ENCODE measurements at places on chromosomes 1 and 21.

- DNase-seq, result no peak
These were observed 51.2 kb downstream of the PLXNA2 start for GRCh38 chr1:208192995-208193394.

DNA sequence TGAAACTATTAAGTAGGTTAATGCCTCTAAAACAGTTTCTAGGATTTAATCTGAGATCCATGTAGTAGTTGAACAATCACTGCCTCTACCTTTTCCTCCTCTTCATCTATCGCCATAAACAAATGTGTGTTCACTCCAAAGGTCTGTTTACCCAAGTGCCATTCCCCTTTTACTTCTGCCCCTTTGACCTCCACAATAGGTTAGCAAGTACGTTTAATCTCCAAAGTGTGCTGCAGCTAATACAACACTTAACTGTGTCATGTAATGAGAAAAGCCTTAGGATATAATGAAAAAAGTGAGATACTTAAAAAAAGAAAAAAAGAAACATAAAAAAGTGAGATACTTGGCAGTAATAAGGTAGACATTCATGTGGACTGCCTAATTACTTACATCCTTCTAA, 28.2 kb downstream of the GPBP1L1 start:
- no peak for DNase-seq

DNA sequence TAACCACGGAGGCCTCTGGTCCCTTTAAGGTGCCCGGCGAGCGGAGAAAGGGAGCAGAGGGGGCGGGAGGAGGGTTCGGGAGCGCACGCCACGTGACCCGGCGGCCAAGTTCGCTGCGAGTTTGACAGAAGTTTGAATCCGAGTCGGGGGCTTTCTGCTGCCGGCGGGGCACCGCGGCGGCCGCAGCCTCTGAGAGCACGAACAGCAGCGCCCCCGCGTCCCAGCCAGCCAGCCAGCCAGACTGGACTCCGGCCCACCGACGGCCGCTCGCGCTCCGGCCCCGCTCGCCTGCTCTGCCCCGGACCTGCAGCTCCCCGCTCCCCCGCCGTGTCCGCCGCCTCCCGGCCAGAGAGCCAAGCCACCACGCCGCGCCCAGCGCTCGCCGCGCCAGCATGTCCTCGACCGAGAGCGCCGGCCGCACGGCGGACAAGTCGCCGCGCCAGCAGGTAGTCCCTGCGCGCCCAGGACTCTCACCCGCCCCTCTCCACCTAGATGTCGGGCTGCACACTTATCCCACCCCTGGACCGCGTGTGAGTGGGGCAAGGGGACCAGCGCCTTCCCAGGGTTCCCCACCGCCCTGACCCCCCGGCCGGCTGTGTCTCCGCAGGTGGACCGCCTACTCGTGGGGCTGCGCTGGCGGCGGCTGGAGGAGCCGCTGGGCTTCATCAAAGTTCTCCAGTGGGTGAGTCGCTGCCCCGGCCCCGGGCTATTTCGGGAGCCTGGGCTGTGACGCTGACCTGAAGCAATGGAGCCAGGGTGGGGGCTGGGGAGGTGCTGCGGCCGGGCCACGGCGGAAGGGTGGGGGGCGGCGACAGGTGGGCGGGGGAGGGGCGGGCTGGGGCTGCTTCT, at the start of gene SYPL2:
Gene SYPL2 (plus strand): TSS at position 95 of the 849 bp plus-strand sequence. CDS start 298 bp downstream, at position 393.
- DNase-seq, result no peak

DNA sequence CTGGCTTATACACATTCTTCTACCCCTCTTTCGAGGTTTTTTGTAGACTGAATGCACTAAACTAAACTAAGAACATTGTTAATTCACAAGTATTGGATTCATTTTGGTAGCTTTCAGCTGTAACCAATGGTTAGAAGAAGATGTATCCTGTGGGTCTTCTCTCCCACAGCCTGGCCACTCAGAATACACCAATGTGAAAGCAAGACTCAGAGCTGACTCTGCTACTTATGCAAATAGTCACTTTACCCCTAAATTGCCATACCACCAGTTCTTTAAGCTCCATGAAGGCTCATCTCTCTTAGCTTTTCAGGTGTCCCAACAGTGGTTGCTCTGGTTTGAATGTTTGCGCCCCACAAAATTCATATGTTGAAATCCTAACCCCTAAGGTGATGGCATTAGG, 60.1 kb downstream of the RGS13 start:
- DNase-seq, result no peak

DNA sequence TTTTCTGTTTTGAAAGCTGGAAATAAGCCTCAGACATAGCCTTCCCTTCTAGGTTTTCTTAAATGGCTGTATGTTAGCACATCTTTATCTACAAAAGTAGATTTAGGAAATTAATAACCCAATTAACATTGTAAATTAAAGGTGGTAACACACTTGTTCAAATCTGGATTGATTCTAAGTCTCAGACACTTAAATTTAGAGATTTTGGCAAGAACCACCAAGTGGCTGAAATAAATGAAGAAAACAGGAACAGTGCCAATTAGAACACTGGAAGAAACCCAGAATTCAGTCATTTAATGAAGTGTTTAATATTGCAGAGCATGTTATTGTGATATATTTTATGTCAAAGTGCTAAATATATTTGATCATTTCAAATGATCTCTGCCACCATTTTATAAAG, 628.2 kb downstream of the USP25 start:
- DNase-seq, result no peak

- DNase-seq, result no peak
These were observed 226.4 kb upstream of the DPYD start for GRCh38 chr1:98147280-98147679.

DNA sequence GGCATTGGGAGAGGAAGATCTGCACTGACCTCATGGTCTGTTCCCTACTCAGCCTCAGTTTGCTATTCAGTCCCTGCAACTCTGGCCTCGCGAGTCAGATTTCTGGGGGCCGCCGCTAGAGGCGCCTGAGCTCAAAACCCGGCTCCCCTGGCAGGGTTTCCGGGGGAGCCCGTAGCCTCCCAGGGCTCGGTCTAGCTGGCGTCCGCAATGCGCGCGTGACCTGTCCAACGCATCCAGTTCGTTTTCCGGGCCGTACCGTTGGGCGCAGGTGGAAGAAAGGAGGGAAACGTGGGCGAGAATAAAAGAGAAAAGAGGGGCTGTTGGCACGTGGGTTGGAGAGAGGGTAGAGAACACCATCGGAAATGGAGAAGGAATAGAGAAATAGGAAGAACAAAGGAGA, at the start of gene ADAM30:
Gene ADAM30 (minus strand): TSS at position 213 of the 400 bp plus-strand sequence. CDS start 179 bp downstream, at position 34.
- no peak for DNase-seq

DNA sequence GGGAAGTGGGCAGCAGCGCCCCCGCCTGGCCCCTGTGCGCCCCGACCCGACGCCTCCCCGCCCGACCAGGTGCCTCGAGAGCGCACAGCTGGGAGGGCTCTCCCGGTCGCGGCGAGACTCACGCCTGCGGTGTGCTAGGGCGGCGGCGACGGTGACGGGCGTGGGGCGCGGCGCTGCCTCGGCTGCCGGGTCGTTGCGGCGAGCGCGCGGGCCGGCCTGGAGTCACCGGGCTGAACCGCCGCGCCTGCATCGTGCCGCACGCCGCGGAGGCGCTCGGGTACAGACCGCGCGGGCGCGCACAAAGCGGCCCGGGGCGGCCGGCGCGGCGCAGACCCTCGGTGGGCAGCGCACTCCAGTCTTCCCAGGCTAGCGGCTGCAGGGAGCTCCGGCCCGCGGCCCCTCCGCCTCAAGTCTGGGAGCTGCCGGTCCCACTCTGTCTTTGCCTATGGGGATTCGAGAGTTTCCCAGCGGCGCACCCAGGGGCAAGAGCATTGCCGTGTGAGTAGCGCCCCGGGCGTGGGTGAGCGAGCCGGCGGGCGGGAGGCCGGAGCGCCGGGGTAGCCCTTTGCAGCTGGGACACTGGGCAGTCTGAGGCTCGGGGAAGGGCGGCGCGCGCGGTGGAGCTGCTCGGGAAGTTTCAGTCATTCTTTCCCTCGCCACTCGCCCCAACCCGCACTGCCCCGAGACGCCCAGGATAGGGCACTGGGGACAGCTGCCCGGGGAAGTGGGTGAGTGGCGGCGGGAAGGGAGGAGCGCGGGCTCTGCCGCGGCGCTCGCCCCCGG, at the start of gene SLC35F3:
Gene SLC35F3 (plus strand): TSS at position 44 of the 783 bp plus-strand sequence.
- no peak for DNase-seq

- no peak for DNase-seq
These were observed 45.3 kb upstream of the PLPPR4 start for GRCh38 chr1:99218999-99219398.

DNA sequence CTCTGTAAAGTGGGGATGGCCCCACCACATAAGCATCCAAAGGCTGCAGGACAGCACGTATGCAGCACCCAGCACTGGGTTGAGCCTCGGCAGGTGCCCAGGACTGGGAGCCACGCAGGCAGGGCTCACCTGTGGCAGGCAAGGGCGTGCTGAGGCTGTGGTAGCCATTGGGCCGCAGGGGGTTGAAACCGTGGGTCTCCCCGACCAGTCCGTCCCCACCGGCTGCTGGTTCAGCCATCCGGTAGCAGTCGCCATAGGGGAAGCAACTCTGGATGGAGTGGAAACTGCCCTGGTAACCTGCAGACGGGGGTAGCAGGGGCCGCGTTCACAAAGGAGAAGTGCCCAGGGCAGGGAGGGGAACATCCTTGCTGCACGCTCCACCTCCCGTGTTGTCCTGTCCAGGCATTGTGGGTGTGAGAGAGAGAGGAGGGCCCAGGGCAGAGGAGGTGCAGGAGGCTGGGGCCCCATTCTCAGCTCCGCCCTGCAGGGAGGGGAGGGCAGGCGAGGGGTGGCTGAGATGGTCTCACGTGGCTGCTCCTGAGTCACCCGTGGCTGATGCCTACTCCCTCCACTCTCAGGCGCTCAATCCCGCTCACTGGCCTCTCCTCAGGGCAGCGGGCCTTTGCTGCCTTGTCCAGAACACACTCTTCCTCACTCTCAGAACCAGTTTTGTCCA, 49.9 kb downstream of the DMRTB1 start:
- DNase-seq, result no peak

GRCh38 chr1:169048043-169048442, 58.4 kb upstream of the ATP1B1 start:
- no peak for DNase-seq

GRCh38 chr1:86517336-86517735, 29.5 kb upstream of the CLCA4 start:
- DNase-seq, result no peak

DNA sequence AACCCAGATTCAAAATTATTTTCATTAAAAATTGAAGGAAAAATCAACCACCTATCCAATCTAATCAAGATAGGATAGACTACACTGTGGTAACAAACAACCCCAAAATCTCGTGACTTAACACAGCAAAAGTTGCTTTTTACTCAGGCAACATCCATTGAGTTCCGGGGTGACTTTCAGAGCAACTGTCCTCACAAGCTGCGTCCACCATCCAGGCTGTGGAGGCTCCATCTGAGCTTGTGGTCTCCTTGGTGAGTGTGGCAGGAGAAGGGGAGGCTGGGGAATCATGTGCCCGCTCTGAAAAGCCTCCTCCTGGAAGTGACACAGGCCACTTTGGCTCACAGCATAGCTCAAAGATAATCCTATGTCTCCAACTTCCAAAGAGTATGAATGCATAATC, 52.4 kb downstream of the CD2 start:
- no peak for DNase-seq

GRCh38 chr1:31675756-31676155, 28.1 kb downstream of the COL16A1 start:
- no peak for DNase-seq

GRCh38 chr21:31766899-31767298, 35.0 kb upstream of the SCAF4 start:
- no peak for DNase-seq

DNA sequence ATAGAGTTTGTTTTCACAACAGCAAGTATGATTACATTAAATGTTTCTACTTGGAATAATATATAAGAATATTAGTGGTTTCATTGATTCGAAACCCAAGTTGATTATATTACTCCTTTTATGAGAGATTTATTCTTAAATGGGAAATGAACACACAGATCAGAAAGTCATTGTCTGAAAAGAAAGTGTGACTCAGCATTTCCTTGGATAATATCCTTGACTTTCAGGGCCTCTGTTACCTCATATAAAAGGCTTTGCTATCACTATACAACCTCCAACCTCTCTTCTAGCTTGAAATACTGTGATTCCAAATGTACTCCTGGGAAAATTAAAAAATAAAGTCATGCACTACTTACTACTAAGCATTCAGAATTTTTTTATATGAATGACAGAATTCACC, 295.3 kb upstream of the LYPLAL1 start:
- no peak for DNase-seq

DNA sequence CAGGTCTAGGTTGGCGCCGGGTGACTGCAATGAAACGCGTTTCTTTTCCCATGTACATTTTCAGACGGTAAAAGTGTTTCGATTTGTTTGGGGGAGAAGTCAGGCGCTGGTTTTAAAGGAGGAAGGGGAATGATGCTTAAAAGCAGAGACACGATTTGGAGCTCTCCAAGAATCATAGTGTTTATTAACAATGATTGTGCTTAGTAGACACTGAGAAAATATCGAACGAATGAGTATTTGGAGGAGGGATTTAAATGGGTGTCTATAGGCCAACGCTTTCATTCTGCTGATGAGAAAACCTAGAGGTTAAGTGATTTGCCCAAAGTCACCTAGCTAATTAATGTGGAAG, 36.9 kb upstream of the JAK1 start:
- no peak for DNase-seq

- no peak for DNase-seq
These were observed 148.4 kb downstream of the TLR5 start for GRCh38 chr1:222994511-222995235.

GRCh38 chr1:37474046-37474696, at the start of gene ZC3H12A:
TSS of gene ZC3H12A (plus strand) at chr1:37474580. CDS start at chr1:37475497, 917 bp downstream.
- DNase-seq, result peak; percentile 93

GRCh38 chr21:19864476-19864875, 1133.7 kb upstream of the NCAM2 start:
- no peak for DNase-seq

Measured in activated T-cell treated with anti-CD3 and anti-CD28 coated beads for 4 hours (primary cell).